Hematopoietic multipotent progenitor cell treated with erythropoietin and hydrocortisone succinate and interleukin-3 and kit ligand, for 4 days (in vitro differentiated cells): ENCODE measurements at places on chromosomes 6 and 20.

DNA sequence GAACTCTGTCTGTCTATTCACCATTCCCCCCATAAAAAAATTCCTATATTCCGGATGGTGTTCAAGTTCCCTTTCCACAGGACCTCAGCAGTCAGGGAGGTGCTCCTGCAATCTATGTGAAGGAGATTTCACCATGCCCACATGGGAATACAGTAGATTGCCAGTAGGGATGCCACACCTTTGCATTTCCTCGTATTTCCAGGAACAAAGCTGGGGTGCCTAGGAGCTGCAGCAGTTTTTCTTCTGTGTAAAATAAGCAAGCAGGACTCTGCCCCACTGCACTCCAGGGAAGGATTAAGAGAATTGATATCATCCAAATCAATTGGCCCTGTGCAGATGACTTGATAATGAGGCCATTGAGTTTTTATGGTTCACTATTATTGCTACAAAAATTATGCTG is 7.4 kb upstream of the KIF16B start:
- DNase-seq, result no peak

DNA sequence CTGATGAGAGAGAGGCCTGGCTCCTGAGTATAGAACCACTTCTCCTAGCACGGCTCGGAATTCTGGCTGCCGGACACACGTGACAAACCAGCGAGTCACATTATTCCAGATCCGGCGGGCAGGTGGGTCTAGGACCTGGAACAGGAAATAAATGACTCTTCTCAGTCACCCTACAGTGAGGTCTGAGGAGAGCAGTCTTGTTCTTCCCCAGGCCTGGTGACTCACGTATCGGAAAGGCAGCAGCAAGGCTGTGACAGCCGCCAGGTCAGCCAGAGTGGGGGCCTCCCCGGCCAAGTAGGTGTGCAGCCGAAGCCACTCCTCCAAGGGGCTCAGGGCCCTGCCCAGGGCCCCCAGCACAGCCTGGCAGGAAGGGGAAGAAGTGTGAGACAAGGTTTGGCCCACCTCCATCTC is 2.8 kb downstream of the VARS1 start:
- DNase-seq, result peak; percentile 41

DNA sequence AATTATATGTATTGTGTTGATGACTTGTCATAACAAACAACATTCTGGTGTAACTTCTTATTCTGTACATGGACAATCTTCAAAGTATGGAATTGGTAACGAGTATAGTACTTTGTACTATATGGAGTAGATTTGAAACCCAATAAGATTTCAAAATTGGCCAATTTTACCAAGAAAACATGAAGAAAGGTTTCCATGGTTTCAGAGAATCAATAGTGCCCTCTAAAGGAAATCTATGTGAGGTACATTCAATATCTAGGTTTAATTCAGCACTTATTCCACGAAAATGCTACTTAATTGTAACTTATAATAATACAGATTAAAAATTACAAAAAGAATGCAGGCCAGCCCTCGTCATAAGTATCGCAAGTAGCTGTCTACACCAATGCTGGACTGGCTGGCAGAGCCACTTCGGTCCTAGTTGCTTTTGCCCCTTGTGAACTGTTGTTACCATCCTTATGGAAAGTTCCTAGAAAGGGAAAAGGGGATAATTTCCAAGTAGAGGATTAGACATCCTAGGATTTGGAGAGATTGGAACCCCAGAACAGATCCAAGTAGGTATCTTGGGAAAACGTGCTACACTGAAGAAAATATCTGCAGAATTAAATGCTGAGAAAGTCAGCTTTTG is 70.9 kb downstream of the LCA5 start:
- DNase-seq, result peak; percentile 63

- no peak for DNase-seq
Measured at GRCh38 chr6:136771306-136771705, 21.0 kb downstream of the MAP3K5 start.

DNA sequence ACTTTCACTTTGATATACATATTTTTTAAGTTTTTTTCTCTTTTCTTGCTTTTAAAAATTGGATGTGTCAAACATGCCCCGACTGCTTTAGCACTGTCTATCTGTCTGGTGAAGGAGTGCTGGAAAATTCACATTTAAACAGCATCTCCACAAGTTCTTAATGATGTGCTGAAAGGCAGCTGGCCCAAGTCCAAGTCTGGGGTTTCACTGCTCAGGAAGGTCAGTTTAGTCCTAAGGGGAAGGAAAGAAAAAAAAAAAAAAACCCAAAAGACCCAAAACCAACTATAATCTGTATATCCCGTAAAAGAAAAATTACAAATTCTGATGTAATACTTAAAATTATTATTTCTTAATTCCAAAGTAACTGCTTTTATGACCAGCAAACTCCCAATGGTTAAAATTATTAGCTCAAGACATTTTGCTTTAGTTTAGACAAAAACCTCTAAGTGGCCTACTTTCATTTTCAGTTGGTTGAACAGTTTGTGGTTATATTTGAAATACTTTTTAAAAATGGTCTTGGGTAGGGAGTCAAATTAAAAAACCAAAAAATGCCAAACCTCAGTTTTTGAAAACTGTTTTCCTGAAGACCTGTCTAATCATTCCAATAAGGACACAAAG is 79.5 kb upstream of the PREP start:
- DNase-seq, result peak; percentile 42

DNA sequence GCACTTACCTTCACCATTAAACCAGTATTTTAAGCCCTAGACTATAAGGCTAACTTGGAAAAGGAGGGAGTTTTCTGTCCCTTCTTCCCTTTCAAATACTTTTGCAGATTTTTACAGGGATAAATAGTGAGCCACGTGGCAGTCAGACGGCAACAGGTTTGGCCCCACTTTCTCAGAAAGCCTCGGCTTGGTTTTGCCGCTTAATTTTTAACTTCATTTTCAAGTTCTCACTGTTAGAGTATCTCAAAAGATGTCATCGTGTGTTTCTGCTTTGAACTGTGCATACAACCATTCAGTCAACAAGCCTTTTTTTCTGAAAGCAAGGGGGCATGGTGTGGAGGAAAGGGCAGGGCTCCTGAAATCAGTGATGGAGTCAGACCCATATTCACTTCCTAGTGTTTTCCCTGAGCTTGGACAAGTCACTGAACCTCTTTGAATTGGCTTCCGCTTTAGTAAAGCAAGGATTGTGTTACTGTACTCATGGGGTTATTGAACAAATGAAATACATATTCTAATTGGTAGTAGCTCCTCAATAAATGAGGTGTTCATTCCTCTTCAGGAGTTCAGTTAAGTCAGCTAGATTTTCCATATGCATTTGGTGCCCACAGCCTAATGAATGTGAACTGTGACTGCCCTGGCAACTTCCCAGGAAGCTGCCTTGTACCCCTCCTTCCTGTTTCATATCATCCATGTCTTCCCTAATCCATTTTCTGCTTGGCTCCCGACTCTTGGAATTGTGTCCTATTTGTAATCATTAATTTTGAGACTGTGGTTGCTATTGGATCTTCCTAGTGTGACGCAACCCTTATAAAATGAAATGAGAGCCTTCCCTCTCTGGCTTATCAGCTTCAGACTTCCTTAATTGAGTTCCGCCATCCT is at the start of gene SLC17A2:
TSS of gene SLC17A2 (minus strand) at position 160 of the 879 bp plus-strand sequence. CDS start 4,895 bp downstream, outside the sequence.
- DNase-seq, result no peak

- DNase-seq, result peak; percentile 19
Measured at GRCh38 chr6:13177664-13178063, 150.7 kb downstream of the TBC1D7 start.

GRCh38 chr6:118401325-118401975 is 146.6 kb upstream of the PLN start:
- no peak for DNase-seq

GRCh38 chr6:38151580-38152500 is 332.3 kb downstream of the ZFAND3 start:
- no peak for DNase-seq

GRCh38 chr20:48957053-48957481 is 35.6 kb downstream of the ARFGEF2 start:
- DNase-seq, result peak; percentile 28

- DNase-seq, result peak; percentile 52
Measured at GRCh38 chr20:38167851-38168760, 3.0 kb upstream of the TGM2 start.

DNA sequence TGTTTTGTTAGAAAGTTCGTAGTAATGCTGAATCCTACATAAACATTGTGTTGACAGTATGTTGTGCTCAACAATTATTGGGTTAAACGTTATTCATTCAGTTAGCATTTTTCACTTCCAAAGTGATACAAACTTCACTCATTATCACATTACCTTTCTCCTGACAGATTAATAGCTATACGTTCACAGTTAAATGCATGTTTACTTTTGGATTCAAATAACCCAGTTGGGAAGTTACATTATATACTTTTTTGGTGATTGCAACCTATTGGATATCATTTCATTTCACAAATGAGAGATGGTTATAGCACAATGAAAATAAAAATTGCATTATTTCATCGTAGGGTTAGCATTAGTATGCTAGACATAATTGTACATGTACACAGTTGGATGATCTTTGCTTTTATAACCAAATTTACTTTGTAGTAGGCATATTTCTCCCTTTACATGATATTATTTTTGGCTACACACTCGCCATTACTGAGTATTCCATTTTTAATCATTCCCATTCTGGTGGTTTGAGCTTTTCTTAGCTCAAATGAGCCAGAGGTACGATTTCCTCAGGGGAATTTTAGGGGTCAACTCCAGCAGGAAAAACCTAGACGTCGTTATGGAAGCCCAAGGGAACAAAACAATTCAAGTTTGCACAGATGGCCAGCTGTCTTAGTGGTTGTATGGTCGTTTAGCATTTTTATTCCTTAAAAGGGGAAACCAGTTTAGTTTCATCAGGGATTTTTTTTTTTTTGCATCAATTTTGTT is 2.1 kb upstream of the HIVEP1 start:
- peak; percentile 12 for DNase-seq

GRCh38 chr6:30507849-30508827 is 18.8 kb downstream of the HLA-E start:
- no peak for DNase-seq

GRCh38 chr6:37514321-37514771 is 14.7 kb upstream of the CCDC167 start:
- no peak for DNase-seq

- DNase-seq, result no peak
Measured at GRCh38 chr6:129253727-129254126, 370.8 kb downstream of the LAMA2 start.

- no peak for DNase-seq
Measured at GRCh38 chr6:108594151-108594550, 33.4 kb downstream of the FOXO3 start.

DNA sequence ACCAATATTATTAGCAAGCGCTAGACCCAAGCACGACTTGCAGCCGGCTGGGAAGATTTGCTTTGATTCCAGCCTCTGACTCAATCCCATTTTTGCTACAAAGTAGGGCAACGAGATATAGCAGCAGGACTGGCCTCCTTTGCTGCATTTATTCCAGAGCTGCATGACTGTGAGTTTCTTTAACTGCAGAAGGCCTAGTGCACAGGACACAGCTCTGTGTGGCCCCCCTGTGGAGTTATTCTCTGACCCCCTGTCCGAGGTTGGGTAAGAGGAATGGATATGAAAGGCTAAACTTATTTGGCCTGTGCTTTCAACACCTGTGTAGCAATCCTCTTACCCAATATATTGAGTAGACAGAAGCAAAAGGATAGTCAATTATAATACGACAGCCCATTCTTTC is 133.3 kb upstream of the SPTLC3 start:
- no peak for DNase-seq

DNA sequence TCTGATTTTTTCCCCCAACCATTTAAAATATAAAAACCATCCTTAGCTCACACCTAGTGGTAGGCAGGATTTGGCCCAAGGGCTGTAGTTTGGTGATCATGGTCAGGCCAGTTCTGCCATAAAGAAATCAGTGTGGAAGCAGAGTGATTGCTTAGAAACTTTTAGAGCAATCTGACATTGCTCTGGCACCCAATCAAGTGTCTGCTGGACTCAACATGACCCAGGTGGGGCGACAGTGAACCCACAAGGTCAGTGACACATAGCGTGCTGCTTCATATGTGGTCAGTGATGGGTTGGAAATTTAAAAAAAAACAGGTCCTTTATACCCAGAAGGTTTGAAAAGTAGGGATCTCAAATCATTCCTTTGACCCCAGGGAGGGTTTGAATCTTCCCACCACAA is 107.9 kb downstream of the BANF2 start:
- no peak for DNase-seq

DNA sequence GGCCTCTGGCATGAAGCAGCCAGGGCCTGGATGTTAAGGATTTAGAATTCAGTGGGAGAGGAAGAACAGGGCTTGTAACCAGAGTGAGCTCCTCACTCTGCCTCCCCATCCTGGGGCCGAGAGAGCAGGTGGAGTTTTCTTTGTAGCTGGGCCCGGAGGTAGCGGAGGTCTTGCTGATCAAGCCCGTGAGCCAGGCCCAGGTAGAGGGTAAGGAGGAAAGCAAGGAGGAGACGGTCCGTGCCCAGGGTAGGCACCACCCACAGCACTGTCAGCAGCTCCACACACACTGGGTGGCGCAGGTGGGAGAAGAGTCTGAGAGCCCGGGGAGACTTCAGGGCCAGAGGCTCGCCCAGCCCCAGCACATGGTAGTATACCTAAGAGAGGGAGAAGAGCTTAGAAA is 2.1 kb upstream of the PPP1R18 start:
- DNase-seq, result no peak

DNA sequence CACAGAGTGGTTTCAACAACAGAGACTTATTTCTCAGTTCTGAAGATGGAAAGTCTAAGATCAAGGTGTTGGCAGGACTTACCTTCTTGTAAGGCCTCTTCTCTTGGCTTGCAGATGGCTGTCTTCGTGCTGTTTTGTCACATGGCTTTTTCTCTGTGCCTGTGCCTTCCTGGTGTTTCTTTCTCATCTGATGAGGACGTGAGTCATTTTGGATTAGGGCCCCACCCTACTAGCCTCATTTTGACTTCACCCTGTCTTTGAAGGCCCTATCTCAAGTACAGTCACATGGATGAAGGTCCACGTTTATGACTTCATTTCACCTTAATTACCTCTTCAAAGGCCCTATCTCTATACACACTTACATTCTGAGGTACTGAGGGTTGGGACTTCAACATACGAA is 41.4 kb upstream of the LAMA2 start:
- DNase-seq, result no peak

DNA sequence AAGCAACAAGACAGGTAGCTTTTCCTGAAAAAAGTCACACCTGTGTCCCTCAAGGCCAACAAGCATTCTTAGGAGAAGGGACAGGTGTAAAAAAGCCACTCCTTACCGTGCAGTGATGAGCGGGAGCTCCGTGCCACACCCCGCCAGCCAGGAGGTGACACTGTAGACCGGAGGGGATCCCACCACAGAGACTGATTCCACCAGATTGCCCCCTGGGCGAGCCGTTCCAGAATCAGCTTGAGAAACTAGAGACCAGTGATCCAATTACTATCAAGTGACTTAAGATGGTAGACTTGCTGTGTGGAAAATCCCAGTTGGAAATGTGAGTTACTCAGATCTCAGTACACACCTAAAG is 37.4 kb downstream of the PKHD1 start:
- no peak for DNase-seq

DNA sequence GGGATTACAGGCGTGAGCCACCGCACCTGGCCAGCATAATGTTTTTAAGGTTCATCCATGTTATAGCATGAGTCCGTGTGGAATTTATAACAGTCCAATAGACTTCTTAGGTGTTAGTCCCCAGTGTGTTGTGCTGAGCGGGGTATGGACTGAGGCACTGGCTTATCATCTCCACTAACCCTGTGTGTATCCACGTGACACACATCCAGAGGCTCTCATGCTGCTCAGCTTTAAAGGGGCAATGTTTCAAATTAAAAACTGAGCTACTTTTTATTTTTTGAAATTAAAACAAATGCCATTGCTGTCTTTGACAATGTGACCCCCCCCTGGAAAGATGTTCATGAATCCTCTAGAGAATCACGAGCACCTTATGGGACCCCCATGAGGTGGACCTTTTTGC is 54.3 kb upstream of the TRERF1 start:
- no peak for DNase-seq

GRCh38 chr6:113903666-113904330 is 46.7 kb downstream of the MARCKS start:
- DNase-seq, result no peak
